NT2/D1 (cell line): ENCODE measurements at places on chromosomes 5 and 9.

GRCh38 chr5:68214482-68215207 lies 911 bp upstream of the PIK3R1 start:
- DNase-seq: no peak

DNA sequence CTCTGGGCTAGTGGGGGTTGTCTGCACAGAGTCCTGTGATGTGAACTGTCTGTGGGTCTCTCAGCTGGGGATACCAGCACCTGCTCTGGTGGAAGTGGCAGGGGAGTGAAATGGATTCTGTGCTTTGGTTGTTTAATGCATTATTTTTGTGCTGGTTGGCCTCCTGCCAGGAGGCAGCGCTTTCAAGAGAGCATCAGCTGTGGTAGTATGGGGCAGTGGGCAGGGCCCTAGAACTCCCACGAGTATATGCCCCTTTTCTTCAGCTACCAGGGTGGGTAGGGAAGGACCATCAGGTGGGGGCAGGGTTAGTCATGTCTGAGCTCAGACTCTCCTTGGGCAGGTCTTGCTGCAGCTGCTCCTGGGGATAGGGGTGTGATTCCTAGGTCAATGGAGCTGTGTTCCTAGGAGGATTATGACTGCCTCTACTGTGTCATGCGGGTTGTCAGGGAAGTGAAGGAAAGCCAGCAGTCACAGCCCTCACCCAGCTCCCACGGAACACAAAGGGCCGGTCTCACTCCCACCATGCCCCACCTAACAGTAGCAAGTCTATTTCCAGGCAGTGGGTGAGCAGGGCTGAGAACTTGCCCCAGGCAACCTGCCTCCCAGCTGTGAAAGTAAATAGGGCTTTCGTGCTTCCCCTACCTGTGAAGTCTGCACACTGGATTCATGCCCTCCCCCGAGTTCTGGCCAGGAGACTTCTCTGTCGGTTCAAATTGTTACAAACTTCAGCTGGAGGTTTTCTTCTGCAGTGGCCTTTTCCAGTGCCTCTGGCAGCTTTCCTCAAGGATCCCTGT lies 25.7 kb upstream of the FAM81B start:
- no peak for DNase-seq

GRCh38 chr9:72454871-72455491 lies 66.4 kb upstream of the TMC1 start:
- DNase-seq: peak; percentile 75

GRCh38 chr5:30069441-30070263 lies 1123.8 kb upstream of the CDH6 start:
- DNase-seq: no peak

DNA sequence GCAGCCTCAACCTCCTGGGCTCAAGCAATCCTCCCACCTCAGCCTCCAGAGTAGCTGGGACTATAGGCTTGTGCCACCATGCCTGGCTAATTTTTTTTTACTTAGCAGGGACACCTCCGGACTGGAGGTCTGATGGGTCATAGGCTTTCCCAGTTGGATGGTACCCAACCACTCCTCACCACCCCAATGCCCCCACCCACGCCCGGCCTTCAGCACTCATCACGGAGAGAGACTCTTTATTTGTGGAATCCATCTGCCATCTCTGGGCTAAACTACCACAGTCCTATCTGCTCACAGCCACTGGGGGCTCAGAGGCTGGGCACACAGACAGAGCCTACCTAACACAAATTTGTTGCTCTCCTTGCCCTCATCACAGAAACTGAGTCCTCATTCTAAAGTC lies 58.3 kb upstream of the STXBP1 start:
- no peak for DNase-seq

DNA sequence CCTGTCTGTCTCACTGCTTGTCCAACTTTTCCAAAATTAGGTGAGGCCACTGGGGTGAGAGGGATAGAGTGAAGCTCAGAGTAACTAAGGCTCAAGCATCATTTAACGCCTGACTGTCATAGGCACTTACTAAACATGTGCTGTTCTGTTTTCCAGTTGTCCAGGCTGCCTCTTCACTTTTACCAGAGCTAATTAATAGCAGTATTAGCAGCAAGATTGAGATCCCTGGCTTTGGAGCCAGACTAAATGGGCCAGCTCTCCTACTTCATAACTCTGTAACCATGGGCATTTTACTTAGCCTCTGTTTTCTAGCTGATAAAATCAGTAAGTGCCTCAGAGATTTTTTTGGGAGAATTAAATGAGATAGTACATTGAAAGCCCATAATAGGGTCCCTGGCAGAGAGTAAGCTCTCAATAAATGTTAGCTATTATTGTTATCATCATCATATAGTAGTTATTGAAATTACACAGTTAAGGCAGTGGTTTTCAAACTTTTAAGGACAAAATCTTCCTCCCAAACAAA lies 146.2 kb upstream of the LHFPL2 start:
- DNase-seq: no peak

GRCh38 chr5:65623482-65623881 lies 651 bp downstream of the TRIM23 start:
- no peak for DNase-seq

DNA sequence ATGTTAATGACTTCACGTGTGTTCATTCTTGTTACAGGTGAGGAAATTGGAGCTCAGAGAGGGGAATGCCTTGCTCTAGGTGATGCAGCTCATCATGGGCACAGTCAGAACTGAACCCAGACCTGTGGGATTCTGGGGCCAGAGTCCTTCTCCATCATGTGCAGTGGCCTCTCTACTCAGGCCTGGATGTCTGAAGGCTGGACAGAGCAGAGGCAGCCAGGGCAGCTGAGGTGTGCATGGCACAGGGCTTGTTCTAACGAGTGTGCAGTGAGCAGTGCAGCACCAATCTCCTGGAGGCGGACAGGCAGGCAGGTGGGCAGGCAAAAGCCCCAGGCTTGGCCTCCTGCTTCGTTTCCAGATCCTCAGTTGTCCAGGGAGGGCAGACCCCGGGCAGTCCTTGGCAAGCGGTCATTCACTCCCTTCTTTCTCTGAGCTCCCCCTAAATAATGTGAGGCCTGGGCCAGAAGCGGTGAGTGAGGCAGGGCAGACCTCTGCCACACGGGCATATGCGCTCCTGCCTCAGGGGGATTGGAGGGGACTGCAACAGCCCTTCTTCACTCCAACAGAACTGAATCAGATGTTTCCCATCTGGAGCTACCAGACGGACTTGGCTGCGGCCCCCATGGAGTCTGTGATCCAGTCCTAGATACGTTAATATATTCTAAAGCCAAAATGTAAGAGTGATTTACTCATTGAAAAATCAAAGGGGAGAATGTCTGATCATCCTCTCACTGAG lies 68.7 kb upstream of the FSTL4 start:
- DNase-seq: no peak

DNA sequence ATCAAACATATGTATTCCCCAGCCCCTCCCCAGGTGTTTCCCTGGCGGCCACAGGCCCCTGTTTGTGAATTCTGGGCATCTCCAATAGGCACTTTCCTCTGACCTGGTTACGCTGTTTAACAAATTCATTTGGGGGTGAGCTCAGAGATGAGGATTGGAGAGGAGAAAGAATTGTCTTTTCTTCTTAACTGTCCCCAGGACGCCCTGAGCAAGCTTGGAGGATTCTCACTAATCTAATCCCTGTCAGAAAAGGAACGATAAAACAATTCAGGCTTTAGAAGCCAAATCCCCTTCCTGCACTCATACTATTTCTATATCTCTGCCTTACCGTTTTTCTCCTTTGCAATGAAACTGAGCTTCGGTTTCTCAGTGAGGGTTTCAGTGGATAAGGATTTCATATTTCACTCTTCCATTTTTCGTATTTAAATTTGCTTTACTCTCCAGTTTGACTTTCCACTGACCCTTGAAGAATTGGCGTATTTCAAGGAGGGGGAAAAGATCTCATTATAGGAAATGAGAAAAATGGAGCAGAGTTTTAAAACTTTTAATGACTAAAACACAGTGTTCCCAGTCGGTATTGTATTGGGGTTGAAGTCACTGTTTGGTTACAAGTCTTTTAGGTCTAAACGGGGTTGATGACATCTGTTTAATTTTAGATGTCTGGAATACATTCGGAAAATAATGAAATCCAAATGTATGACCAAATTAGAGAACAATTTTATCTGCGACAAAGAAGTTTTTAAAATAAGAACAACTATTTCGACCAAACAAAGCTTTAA lies 180.1 kb downstream of the MACROH2A1 start:
- no peak for DNase-seq

- no peak for DNase-seq
Measured at GRCh38 chr9:94911211-94911610, 184.7 kb downstream of the AOPEP start.

DNA sequence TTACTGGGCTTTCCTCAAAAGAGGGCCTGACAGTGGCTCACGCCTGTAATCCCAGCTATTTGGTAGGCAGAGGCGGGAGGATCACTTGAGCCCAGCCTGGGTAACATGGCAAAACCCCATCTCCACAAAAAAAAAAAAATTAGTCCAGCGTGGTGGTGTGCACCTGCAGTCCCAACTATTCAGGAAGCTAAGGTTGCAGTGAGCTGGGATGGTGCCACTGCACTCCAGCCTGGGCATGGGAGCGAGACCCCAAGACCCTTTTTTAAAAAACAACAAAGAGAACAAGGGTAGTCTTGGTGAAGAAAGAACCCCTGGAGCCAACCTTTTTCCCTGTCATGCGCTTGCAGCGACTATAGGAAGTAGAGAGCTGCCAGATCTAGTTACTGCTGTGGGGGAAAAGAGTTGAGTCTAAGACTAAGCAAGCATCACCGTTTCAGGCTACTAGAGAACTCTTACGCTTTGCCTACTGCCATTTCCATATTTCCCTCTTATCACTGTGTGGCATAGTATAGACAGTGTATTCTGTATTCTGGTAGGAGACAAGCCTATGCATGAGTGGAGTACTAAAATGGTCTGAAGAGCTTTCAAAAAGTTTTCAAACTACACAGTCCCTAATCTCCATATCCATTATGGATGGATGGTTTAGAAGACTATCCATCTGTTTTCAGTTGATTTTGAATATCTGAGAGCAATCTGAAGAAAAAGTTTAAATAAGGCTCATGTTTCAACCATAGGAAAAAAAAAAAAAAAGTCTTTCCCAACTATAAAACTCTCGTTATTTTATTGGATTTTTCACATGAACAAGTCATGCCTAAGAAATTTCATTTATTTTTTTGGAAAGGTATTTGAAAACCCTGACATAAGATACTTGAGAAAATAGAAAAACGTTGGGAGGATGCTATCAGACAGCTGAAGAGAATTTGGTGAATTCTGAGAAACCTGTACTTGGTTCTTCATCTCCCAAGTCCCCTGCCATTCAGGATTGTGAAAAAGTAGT lies 2.6 kb downstream of the C9orf40 start:
- DNase-seq: no peak

DNA sequence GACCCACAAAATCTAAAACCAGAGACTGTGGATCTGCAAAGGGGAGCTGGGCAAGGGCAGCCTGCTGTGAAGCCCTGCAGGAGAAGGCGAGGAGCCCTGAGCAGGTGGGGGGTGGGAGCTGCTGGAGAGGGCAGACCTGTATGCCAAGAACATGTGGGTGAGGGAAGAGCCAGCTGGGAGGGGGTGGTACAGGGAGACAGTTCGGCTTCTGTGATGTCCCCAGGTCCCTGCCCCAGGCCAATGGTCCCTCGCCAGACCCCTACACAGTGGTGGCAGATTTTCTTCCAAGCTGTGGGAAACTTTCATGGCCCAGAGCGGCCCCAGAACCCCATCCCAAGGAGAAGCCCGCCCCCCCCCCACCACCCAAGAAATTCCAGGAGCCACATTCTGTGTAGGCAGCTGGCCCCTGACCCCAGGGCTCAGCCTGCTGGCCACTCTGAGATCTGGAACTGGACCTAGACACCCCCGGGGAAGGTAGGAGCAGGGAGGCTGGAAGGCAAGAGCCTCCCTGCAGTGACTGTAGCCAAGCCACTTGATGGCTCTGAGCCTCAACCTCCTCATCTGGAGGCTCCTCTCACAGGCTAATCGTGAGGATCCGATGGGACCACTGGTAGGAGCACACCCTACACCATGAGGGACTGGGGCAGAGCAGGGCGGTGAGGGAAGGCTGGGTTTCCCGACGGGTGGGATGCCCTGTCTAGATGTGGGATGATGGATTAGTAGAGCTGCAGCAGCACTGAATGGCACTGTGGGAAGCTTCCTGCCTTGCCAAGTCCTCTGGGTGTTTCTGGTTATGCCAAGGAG lies 22.6 kb upstream of the CSF1R start:
- no peak for DNase-seq

- DNase-seq: no peak
Measured at GRCh38 chr5:102759289-102759688, 4.2 kb downstream of the PAM start.

GRCh38 chr9:3271581-3271980 lies 254.2 kb downstream of the RFX3 start:
- DNase-seq: no peak

DNA sequence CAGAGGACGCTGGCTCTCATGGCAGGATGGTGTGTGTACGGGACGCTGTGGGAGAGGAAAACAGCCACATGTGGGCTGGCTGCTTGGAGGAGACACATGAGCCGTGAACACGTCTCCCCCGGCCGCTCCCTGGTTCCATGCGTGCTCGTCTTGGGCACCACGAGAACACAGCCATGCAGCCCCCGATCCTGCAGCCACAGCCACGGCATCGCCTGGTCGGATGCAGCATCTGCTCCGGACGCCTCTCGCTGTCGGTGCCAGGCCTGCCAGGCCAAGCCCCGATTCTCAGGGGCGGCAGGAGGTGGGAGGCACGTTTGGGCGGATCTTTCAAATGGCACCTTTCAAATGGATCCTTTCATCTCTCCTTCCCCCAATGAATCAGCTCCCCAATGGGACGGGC lies 3.2 kb downstream of the LCN10 start:
- DNase-seq: no peak

GRCh38 chr5:17087035-17087434 lies 130.4 kb upstream of the BASP1 start:
- no peak for DNase-seq

- DNase-seq: no peak
Measured at GRCh38 chr9:100761276-100761802, 183.5 kb downstream of the CAVIN4 start.

- peak; percentile 72 for DNase-seq
Measured at GRCh38 chr5:55307383-55308253, at the start of the genes DHX29 and MTREX. Gene DHX29, minus strand, starts transcription at chr5:55307694. Its CDS starts 121 bp downstream, at chr5:55307573. Gene MTREX, plus strand, starts transcription at chr5:55307989. Its CDS starts 25 bp downstream, at chr5:55308014.

GRCh38 chr9:93261281-93261680 lies 77.3 kb downstream of the WNK2 start:
- DNase-seq: no peak

GRCh38 chr9:69674716-69675438 lies 2.7 kb upstream of the APBA1 start:
- no peak for DNase-seq

- DNase-seq: no peak
Measured at GRCh38 chr5:54867310-54867944, 118.0 kb downstream of the ESM1 start.

DNA sequence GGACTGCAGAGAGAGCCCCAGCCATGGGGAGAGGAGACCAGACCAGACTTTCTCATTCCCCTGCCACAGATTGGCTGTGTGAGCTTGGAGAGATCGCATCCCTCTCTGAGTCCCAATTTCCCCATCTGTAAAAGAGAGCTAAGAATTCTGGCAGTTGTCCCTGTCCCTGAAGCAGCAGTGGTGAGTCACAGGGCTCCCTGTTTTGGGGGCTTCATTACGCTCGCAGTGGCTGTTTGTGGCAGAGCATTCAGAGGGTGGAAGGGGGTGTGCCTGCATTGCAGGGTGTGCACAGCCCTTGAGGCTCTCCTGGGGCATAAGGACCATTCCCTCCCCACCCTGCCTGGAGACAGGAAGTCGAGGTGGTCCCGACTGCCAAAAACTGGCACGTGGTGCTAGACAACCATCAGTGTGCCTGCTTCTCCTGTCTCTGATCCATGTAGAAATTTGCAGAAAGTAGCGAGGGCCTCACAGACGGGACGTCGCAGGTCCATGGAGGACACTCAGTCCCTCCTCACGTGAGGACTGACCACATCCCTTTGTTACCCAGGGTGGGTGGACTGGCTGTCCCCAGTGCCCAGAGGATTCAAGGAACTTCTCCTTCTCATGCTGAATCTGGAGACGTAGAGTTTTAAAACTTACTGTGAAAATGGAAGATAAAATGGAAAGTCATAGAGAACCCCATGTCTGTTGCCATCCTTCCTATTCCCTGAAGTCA lies 35.3 kb downstream of the HRH2 start:
- no peak for DNase-seq
